CD4-positive, alpha-beta T cell treated with Interleukin-1 beta for 1 hour (primary cell): ENCODE measurements at places on chromosomes 1 and 21.

DNA sequence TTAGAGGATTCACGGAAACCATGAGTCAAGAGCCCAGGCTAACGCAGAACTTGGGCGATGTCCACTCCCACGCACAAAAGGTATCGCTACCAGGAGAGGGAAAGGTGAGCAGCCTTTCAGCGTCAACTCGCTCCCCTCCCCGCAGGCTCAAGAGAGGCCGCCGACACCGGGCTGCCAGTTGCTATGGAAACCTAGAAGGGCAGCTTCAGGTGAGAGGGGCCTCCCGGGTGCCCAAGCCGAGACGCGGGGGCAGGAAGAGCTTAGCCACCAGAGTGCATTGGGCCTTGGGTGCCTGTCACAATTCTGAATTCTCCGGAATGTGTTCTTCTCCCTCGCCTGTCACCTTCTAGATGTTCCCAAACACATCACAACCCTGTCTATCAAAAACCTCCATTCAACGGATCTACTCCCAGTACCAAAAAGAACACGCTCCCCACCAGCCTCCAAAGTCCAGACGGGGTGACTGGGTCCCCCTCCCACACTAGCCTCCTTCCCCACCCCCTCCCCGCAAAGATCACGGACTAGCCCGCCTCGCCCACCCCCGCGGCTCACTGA is 694 bp downstream of the MEAF6 start:
- DNase-seq = peak; percentile 56

DNA sequence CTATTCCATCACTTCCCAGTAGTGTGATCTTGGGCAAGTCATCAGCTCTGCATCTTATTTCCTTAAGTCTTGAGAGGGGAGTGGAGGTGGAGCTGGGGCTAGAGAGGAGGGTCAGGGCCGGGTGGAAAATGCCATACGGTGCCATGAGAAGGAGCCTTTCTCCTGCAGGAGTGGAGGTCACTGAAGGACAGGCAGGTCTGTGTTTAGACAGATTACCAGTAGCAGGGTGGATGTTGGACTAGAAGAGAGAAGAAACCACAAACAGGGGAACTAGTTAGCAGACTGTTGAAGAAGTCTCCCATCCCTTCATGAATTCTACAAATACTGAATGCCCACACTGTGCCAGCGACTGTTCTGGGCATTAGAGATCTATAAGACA is 13.9 kb upstream of the CPT2 start:
- no peak for DNase-seq

GRCh38 chr1:2411801-2412394 is 466 bp downstream of the PEX10 start:
- no peak for DNase-seq

DNA sequence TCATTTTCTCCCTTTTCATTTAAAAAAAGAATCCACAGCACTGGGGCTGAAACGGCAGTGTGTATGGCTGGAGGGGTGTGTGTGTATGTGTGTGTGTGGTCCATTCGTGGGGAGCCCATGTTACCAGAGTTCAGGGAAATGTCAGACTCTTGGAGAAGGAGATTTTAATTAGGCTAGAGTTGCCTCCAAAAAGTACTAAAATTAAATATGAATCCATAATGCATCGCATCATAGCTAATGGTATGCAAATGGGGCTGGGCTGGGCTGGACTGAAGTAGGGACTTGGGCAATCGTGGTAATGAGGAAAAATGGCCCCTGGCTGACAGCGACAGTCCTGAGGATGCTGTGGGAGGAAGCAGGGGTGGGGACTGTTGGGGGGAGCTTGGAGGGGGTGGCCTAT is 24.8 kb downstream of the GRIK3 start:
- DNase-seq = no peak

DNA sequence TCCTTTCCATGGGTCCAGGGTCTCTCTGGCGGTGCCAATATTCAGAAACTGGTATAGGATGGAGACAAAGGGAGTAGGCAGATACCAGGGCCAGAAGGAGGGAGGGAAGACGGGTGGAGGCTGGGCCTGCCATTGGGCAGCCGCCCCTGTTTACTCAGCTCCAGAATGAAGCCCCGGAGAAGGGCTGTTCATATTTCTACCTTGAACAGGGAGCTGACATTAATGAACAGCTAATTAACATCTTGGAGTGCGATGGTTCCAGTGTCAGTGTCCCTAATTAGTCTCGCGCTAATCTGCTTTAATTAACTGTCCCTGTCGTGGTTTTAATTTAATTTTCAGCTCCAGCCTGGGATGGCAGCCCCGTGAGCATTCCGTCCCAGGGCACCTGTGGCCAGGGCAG is 113.8 kb downstream of the EPHB2 start:
- DNase-seq = no peak

DNA sequence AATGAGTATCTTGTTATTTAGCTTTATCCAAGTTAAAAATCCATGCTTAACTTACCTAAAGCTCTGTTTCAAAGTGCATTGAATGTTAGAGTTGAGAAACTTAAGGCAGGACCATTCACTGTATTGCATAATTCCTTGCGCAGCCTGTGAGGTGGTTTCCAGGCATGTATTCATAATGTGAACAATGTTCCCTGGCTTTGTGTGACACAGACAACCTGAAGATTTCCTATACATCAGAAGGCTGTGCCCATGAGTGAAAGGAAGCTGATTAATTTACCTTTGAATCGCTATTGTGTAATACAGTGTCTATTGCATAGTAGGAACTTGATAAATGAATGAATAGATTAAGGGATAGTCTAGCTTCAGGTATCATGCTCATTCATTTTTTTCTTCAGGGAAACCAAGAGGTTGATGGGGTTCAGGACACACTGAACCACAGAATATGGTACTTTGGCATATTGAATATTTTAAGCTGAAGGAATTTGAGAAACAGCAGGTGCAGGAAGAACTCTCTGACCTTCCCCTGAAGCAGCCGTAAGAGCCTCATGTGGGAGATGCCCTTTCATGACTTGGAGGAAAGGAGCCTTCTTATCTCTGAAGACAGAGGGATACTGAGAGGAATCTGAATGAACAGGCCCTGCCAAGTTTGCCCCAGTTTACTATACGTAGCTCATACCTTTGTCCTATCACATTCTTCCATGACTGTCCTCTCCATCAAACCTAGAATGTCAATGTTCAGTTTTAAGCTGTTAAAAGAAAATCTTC is 88.6 kb upstream of the GNG12 start:
- no peak for DNase-seq
